Hematopoietic multipotent progenitor cell treated with erythropoietin and hydrocortisone succinate and interleukin-3 and kit ligand, for 15 days (in vitro differentiated cells): ENCODE measurements at places on chromosomes 4 and X.

DNA sequence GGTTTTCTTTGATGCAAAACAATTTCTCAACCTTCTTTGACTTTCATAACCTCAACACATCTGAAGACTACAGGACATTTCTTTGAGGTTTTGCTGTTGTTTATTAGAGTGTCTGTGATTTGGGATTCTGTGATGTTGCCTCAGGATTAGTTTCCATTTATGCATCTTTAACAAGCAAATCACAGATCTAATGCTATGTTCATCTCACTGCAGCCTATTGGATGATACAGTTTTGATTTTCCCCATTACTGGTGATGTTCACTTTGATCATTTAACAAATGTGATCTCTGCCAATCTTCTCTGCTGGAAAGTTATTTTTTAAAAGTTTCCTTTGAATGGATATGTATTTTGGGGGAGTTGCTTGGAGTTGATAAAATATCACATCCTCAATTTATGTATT is 624.9 kb upstream of the HS3ST1 start:
- DNase-seq = no peak

DNA sequence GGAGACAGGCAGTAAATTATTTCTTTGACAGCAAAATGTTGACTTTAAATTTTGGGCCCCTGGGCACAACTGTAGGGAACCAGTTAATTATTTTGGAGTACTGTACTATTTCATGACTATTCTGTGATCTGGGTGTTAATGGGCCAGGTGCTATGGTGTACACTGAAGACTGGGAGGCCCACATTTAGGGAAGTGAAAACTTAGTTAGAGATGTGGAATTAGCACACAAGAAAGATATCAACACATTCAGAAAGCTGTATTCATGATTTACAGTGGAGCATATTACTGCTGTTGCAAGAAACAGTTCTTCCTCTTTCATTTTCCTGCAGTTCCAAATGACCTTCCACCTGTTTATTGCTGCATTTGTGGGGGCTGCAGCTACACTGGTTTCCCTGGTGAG is 12.4 kb downstream of the PLP1 start:
- no peak for DNase-seq

- no peak for DNase-seq
Observed at GRCh38 chr4:57023104-57023503, 44.4 kb downstream of the POLR2B start.

GRCh38 chrX:68644861-68645260 is 2.6 kb upstream of the STARD8 start:
- no peak for DNase-seq

DNA sequence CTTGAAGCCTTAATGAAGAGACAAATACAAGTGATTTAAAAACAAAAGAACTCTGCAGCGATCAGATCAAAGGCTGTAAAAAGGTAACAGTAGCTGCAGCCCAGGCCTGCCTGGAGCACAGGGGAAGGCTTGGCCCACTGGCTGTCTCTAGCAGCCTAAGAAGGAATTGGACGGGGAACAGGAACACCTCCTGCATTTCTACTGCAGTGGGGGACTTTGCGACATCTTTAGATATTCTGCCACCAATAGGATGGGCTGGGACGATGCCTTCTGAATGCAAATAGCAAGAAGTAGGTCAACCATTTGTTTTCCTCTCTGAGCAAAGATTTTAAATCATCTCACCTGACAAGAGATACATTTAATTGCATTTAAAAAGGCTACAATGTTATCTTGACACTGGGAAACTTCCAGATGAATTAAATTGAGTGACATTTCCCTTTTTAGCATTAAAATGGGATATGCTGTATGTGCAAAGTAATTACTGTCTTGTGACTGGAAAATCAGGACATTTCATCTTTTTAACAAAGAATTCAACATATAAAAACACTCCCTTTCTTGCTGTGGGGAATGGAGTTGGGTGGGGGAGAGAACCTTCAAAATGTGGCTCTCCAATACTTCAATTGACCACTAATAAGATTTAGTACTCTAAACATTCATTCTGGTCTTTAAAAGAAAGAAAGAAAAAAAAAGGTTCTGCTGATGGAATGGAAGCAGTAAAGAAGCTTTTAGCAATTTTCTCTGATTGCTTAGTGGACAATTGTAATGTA is 70.0 kb downstream of the NYX start:
- no peak for DNase-seq

DNA sequence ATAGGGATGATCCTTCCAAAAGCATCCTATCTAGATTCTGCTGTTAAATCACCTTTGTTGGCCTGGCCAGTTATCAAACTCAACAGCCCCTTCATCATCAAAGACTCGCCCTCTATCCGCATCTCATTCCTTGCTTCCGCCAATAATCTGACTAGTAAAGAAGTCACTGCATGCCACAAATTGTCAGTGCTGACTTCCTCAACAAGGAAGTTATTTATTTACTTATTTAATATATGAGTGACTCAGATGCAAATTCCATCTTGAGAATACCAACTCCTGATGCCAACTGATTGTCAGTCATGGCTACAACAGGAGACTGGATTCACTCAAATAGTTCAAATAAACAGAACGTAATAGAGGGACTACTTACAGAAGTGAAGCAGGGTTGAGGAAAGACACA is 283.8 kb downstream of the TRIML1 start:
- DNase-seq = no peak

DNA sequence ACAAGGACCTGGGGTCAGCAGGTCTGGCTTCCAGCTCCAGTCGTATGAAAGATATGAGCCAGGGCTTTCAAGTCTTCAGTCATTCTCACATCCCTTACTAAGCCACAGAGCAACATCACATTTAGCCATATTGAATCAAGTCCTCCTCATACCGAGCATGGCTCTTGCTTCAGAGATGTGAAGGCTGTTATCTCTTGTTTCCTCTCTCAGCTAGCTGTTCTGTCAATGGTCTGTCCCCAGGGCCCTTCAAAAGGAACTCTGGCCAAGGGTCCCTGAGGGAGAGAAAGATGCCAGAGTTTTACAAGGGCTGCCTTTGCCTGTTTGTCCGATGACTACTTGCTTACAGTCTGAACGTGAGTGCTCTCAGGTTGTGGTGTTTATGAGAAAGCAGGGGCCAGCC is 30.5 kb downstream of the DOCK11 start:
- DNase-seq = no peak
